Muscle of arm (tissue), 14 donors: ENCODE measurements at places on chromosomes 6 and 20. TPM values are rescaled to one million over a fixed set of nuclear protein-coding genes. Genes with fewer than 3 reads are reported as not detected.

GRCh38 chr6:3336066-3336786 is 77.5 kb downstream of the PSMG4 start:
- DNase-seq, result no peak

- no peak for DNase-seq
Measured at GRCh38 chr6:2264932-2265331, 19.5 kb upstream of the GMDS start.

Gene CAPN11
- polyA plus RNA-seq, result 0.15 TPM

DNA sequence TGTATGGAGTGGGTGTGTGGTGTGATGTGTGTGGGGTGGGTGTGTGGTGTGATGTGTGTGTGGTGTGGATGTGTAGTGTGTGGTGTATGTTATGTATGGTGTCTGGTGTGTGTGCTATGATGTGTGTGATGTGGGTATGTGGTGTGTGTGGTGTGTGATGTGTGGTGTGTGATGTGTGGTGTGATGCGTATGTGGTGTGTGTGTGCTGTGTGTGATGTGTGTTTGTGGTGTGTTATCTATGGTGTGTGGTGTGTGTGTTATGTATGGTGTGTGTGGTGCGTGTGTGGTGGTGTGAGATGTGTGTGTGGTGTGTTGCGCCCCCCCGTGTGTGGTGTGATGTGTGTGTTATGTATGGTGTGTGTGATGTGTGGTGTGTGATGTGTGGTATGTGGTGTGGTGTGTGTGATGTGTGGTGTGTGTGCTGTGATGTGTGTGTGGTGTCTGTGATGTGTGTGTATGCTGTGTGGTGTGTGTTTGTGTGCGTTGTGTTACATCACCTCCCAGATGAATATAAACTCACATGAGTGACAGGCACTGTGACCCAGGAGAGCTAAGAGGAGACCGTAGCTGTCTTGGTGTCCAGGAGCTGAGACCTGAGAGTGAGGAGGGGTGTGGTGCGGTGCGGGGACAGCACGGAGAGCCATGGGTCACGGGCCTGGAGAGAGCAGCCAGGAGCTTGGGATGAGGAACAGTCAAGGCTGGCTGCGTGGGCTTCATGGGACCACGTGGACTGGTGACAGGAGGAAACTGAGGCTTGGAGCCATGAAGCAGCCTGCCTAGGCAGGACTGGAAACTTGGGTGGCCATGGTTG is 8.8 kb downstream of the DLGAP4 start:
- no peak for DNase-seq

DNA sequence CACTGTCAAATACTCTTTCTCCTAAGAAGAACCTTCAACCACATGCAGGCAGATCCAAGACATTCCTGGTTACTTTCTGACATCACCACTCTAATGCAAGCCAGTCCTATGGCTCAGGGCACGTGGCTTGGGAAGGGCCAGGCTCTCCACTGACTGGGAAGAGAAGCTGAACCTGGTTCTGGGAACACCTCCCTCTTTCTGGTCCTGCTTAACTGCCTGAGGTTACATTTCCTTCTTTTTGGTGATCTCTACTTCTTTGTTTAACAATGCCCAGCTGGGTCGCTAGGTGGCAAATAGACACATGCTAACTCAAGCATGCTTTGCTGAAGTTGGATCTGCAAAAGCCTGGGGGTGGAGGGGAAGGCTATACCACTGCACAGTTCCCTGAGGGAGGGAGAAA is 249.8 kb downstream of the GMDS start:
- DNase-seq, result no peak

DNA sequence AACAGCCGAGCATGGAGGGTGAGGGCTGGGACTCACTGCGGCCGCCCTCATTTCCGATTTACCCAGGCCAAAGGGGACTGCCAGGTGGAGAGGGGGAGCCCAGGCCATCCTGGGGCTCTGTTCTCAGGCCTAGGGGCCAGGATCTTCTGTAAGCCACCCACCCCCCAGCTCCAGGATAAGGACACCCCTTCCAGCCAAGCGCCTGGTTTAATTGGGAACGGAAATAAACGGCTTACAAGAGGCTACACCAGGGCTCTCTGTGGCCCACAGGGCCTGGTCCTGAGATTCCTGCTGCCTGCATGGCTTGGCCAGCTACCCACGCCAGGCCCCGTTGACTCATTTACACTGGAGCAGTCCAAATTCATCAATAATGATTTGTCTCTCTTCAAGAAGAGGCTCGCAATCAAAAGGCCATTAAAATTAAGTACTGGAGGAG is 68.1 kb upstream of the TOP1 start:
- DNase-seq, result no peak

DNA sequence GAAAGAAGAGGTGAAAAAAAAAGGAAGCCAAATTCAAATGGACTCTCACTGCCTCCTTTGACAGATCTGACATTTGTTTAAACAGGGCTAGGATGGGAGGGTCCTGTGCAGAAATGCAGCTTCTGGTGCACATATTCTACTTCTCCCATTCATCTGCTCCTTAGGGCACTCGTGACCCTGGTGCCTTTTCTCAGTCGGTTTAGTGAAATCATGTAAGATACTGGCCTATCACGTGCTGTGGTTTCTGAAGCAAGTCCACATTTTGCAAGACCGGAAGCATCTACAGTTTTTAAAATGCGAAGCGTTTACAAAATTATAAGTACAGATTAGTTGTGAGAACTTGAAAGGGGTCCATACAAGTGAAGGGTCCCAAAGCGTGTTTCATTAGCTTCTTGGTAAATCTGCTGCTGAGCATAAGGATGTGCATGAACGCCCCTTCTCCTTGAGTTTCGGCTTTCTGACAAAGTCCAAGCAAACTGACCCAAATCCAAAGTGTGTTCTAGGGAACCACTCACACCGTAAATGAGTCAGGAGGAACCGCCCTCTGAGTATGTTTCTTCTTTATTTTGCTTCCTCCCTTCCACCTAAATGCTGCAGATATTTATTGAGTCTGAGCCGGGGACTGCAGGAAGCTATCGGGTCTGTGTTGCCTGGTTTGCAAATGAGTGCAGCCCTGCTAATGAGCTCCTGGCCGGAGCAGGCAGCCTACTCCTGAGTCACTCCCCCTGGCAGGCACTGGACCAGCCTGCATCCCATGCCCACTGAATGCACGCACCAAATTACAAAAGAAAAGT is 323.8 kb upstream of the JARID2 start:
- DNase-seq, result peak; percentile 23

GRCh38 chr20:64154590-64155257 is 9.5 kb upstream of the MYT1 start:
- no peak for DNase-seq

Gene GPLD1
- not detected for polyA plus RNA-seq

Gene SNPH
- 4.0 TPM for polyA plus RNA-seq

Gene OSER1
- 28.8 TPM for polyA plus RNA-seq

GRCh38 chr6:133965817-133966360 is 12.9 kb downstream of the TBPL1 start:
- no peak for DNase-seq

Gene SLC22A3
- 6.2 TPM for polyA plus RNA-seq

GRCh38 chr20:41089555-41089954 is 47.8 kb upstream of the PLCG1 start:
- DNase-seq, result no peak

DNA sequence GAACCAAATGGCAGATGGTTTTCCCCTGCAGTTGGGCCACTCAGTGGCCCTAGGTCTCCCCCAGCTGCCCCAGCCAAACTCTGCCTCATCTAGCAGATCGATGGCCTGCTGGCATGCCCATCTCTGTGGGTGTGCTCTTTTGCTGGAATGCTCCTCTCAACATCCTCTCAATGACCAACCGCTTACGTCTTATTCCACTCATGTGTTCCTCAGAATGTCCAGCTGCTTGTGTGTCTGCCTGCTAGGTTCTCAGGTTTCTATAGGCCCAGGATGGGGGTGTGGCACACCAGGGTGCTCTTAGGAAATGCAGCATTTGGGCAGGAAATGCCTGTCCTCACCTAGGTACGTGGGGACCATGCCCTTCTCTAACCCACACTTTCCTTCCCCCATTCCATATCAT is 509.9 kb upstream of the SYNCRIP start:
- no peak for DNase-seq

- no peak for DNase-seq
Measured at GRCh38 chr6:136284909-136285308, 4.7 kb downstream of the BCLAF1 start.
